NCI-H69 (cell line): ENCODE measurements at places on chromosomes 4 and X.
A peak's percentile ranks its signal among the peaks of the same experiment; 100 is the strongest.

DNA sequence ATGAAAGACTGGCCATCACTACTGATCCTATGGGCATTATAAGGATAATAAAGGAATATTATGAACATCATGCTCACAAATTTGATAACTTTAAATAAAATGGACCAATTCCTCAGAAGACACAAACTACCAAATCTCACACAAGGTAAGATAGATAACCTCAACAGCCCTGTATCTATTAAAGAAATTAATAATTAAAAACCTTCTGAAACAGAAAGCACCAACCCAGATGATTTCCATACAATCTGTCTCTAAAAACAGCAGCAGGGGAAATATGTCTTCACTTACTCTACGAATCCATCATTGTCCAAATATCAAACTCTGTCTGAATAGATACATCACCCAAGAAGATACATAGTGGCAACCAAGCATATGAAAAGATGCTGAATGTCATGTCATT lies 55.2 kb downstream of the LCORL start:
- DNase-seq, result no peak

- DNase-seq, result peak; percentile 86
Observed at GRCh38 chrX:115561605-115562479, 868 bp downstream of the PLS3 start.

DNA sequence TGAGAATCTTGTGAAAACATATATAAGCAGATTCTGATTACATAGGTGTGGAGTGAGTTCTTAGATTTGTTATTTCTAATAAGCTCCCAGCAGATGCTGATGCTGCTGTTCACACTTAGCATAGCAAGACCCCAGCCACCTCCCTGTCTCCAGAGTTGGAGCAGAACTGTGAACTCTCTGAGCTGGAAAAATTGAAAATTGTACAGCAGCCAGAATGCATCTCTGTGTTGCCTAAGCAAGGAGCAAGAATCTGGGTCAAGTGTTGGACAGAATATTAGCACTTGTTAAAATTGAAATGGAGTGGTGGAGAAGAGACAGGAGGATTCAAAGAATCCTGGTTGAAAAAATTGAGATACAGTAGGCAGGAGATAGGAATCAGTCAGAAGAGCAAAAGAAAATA lies 146.6 kb upstream of the FAM47C start:
- DNase-seq, result no peak

DNA sequence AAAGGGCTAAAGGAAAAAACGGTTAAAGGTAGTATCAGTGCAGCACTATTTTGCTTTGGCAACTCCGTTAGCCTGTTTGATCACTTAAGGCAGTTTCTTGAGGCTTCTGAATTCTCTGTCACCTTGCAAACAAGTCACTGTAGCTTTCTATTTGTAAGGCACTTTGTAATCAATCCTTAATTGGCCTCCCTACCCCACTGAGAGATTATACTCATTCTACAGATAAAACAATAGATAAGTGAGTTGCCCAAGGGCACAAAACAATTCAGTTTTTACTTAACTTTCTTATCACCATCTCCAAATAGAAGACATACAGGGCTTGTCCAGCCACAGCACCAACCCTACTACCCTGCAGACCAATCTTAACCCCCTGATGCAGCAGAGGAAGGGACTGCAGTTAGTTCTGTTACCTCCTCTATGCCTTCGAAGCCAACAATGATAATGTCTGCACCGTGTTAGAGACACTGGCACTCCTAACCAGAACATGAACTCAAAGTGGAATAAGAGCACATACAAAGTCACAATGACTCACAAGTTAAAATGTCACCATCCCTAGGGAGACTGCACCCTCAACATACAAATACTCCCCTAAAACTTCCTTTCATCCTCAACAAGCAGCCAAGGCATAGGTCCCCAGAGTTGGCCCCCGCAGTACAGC lies 1.7 kb downstream of the TMEM185A start:
- DNase-seq, result peak; percentile 7

- peak; percentile 50 for DNase-seq
Observed at GRCh38 chr4:22686141-22686540, 6.6 kb upstream of the GBA3 start.

DNA sequence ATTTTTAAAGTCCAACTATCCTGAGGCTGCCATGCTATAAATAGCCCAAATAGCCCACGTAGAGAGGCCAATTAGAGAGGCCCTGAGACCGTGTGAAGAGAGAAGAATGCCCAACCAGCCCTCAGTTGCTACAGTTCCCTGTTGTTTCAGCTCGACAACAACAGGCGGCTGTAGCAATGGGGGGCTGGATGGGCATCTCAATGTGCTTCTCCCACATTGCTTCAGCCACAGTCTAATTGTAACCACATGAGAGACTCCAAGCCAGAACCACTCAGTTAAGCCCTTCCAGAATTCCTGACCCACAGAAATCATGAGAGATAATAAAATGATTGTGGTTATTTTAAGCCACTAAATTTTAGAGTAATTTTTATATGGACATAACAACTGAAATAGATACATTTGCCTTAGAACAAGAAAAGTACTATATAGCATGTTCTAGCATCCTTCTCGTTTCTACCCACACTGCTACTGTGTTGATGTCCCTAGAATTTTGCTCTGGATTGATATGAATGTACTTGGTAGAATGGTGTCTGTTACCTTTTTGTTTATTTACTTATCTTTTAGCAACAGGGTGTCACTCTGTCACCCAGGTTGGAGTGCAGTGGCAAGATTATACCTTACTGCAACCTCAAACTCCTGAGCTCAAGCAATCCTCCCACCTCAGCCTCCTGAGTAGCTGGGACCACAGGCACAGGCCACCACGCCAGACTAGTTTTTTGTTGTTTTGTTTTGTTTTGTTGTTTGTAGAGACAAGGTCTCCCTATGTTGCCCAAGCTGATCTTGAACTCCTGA lies 436.4 kb downstream of the BCOR start:
- no peak for DNase-seq

- DNase-seq, result no peak
Observed at GRCh38 chr4:41363384-41363981, 106.8 kb downstream of the UCHL1 start.

DNA sequence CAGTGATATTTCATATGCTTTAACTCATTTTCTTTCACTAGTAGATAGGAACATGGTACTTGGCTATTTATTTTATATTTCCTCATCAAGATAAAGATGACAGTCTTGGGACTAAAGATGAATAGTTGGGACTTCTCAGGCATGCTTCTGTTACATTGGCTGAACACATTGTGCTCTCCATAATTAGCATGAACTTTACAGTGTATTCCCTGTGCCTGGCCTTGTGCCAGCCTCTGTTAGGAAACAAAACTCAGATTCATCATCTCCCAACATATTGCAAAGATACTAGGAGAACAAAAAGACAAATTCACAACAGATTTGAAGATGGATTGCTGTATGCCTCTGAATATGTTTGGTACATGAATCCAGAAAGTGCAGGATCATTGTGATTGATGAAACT lies 26.4 kb downstream of the GRIA2 start:
- DNase-seq, result peak; percentile 52

DNA sequence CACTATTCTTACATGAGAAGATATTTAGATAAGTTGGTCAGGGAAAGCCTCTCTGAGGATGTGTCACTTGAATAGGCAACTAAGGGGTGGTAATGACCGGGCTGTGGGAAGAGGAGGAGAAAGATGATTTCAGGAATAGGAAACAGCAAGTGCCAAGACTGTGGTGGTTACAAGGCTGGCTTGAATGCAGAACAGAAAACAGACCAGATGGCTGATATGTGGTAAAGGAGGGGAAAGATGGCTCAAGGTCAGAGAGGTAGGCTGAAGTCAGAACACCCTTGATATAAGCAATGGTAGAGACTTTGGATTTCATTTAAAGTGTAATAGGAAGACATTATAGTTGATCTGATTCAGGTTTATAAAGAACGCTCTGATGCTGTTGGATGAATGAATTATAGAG lies 15.0 kb downstream of the TLR7 start:
- DNase-seq, result no peak

DNA sequence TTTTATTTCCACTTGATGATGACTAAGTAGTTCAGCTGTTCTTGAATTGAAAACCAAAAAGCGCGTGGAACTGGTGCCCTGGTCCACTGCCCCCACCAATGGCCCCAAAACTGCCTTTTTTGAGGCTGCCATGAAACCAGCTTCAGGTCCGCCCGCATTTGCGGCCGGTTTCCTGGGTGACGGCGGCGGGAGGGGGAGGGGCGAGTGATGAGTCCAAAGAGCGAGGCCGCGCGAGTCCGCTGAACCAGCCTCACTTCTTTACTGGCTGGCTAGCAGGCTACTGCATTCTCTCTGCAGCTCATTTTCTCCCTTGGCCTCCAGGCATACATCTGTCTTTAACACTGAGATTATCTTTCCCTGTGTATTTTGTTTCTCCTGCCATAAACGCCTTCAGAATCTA lies 72.9 kb upstream of the FABP2 start:
- DNase-seq, result no peak

DNA sequence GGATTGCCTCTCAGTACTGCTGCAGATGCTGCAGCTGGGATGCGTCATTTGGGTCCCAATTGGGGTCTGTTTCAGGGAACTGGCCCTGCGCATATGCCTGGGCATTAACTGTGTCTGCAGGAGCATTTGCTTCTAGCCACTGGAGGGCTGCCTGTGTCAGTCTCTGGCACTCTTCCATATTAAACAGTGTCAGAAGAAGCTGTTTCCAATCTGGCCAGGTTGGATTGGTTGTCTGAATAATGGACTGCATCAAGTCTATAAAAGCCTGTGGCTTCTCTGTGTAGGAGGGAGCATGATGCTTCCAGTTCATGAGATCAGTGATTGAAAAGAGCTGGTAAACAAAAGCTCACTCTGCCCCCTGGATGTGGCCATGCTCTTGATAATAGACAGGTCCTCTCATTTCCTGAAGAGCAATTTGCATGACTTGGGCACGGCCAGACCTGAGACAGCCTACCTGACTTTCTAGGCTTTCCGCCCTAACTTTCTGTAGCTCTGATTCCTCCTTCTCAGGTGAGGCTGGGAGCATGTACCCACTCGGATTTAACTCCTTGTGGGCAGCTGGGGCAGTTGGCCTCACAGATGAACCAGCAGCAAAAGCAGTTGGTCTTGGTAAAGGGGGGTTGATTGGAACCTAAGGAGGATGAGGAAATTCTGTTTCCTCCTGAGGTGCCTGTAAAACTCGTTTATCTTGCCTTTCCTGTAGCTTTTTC lies 29.2 kb downstream of the SULT1E1 start:
- peak; percentile 95 for DNase-seq

DNA sequence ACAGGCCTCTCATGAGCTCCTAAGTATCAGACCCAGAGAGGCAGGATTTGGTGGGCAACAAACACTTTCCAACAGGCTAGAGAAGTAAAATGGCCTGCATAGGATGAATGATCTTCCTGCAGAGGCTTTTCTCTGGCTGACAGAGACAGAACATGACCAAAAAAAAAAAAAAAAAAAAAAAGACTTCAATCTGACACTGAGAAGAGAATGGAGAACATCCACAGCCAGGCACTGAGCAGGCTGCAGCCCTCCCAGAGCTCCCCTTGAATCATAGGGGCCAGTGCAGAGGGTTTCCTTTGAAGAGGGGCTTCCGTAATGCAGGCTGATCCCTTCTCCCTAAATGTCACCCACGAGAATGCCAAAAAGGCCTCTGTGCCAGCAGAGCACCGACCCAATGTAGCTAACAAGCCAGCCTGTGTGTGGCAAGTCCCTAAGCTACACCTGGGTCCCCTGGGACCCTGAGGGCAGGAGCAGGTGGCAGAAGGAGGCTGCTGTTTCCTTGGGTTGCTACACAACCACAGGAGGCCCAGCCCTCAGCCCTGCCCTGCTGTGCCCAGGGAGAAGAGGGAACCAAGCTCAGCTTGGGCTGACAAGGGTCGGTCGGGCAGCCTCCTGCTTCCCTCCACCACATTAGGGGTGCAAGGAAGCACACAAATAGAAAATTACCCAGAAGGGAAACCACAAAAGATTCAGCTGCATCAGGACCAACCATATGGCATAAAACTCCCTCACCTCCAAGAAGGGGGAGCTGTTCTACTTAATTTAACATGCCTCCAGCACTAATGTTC lies 55.6 kb downstream of the MAP7D2 start:
- peak; percentile 72 for DNase-seq

- DNase-seq, result peak; percentile 2
Observed at GRCh38 chr4:145176641-145177432, 3.6 kb downstream of the OTUD4 start.

- DNase-seq, result no peak
Observed at GRCh38 chr4:3747581-3747904, 18.6 kb upstream of the ADRA2C start.

DNA sequence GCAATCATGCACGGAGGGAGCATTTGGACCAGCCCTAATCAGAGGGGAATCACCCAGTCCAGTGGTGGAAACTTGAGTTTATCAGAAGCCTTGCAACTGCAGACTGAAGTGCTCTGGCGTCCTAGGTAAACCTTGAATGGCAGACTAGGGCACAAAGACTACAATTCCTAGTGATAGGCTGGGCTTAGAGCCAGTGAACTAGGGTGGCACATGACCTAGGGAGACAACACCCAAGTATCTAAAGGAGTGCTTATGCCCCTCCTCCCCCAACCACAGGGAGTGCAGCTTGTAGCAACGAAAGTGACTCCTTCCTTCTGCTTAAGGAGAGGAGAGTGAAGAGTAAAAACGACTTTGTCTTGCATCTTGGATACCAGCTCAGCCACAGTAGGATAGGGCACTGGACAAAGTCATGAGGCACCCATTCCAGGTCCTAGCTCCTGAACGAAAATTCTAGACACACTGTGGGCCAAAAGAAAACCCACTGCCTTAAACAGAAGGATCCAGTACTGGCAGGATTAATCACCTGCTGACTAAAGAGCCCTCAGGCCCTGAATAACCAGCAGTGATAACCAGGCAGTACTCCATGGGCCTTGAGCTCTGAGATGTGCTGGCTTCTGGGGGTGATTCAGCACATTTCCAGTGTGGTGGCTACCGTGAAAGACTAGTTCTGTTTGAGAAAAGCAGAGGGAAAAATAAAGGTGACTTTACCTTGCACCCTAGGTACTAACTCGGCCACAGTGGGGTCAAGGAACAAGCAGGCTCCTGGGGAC lies 58.7 kb upstream of the STARD8 start:
- DNase-seq, result no peak

- no peak for DNase-seq
Observed at GRCh38 chr4:138673053-138673452, 342.5 kb upstream of the NOCT start.

DNA sequence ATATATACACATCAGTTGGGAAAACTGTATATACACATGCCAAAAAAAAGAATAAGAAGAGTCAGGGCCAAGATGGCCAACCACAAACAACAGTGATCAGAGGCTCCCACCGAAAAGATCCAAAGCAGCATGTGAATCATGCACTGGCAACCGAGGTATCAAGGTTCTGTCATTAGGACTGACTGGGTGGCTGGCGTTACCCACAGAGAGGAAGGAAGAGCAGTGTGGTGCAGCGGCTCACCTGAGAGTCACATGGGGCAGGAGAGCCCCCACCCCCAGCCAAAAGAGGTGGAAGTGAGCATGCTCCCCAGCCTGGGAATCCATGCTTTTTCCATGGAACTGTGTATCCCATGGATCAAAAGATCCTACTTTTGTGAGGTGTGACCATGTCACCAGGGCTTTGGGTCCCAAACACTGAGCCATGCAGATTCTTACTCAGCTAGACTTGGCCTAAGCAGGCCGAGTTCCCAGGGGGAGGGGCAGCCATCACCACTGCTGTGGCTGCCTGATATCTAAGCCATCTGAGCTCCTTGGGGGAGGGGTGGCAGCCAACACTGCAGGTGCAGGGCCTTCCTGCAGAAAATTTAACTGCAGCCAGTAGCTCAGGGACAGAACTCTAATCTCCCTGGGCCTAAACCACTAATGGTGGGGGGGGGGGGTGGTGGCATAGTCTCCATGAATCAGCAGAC lies 52.8 kb downstream of the P2RY10 start:
- no peak for DNase-seq

- DNase-seq, result no peak
Observed at GRCh38 chr4:183968502-183968901, 63.4 kb downstream of the STOX2 start.

- no peak for DNase-seq
Observed at GRCh38 chr4:10587697-10588096, 96.9 kb downstream of the CLNK start.
